ENCODE measurements at places on chromosomes 12 and 14.

- no peak for DNase-seq
Observed at GRCh38 chr14:75307700-75308379, 29.2 kb downstream of the FOS start.

DNA sequence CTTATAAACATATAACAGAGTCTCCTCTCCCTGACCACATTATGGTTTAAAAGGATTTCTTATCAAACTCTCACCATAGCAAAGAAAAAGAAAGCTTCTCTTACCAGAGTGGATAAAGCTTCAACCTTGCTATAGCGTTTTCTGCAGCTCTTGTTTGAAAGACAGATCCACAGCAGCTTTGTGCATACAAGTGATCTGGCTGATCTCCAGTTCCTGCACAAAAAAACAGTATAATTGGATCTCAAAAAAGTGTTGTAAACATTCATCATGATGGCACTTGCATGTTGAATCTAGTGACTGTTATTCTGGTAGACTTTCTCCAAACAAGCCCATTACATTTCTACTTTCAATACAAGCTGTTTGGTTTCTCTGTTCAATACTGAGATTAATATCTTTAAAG, 178.9 kb upstream of the MGAT4C start:
- no peak for DNase-seq

GRCh38 chr12:101866615-101867373, 10.6 kb upstream of the DRAM1 start:
- DNase-seq, result no peak

DNA sequence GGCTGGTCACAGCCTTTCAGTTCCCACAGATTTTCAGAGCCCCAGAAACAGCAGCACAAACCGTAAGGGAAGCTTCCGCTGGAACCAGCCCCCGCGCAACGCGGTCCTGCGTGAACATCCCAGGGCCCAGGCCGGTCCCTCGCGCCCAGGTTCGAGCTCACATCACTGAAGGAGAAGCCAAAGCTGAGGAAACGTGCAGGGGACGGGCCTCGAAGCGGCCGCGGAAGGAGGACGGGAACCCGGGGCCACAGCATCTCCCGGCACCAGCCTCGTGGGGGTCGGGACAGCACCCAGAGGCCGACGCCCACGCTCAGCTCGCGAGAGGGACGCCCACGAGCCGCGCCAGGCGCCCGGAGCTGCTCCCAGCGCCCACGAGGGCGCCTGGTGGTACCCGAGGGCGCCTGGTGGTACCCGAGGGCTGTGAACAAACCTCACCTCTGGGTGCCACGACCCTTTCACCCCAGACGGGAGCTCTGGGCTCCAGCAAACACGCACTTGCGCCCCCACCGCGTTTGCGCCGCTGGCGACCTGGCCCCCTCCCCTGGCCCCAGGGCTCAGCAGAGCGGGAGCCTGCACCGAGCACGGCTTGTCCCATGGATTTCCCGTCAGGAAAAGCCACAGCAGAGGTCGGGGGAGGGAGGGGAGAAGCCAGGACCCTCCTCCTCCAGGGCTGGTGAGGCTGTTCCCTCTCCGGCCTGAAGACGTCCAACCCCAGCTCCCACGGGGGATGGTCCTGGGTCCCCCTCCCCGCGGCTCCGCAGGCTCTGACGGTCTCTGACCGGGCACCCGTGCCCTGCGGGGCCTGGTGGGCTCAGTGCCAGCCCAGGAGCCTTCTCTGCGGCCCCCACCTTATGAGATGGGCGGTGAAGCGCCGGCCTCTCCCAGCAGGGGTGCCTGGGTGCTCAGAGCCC, 6.9 kb downstream of the LRCOL1 start:
- no peak for DNase-seq

- DNase-seq, result no peak
Observed at GRCh38 chr12:63085120-63085519, 65.9 kb downstream of the AVPR1A start.

GRCh38 chr14:60212503-60213371, 36.3 kb upstream of the PPM1A start:
- no peak for DNase-seq

DNA sequence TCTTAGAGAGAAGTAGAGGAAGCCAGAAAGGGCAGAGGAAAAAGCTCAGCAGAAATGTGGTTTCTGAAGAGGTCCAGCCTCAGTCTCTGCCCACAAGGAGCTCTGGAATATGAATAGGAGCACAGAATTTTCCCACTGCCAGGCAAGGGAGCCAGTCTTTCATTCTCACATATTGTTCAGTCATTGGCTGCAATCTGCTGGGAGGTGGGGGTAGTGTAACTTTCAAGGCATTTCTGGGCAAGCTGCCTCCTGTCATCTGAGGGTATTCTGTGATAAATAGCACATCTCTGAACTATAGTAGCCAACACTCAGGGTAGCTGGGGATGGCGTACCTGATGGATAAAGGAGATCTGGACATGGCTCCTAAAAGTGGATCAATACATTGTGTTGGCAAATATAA, 127.2 kb downstream of the LRRK2 start:
- DNase-seq, result no peak

DNA sequence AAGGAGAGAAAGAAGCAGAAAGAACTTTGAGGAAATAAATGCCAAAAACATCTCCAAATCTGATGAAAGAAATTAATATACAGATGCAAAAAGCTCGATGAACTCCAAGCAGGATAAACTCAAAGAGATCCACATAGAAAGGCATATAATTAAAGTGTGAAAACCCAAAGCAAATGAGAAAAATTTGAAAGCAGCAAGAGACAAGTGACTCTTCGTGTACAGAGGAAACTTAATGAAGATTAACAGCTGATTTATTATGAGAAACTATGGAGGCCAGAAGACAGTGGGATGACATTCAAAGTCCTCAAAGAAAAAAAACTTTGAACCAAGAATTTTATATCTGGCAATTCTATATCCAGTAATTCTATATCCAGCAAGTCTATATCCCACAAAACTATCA, 163.0 kb upstream of the TMCC3 start:
- no peak for DNase-seq

GRCh38 chr12:53122961-53123468, 19.7 kb downstream of the SOAT2 start:
- no peak for DNase-seq

- DNase-seq, result no peak
Observed at GRCh38 chr14:69137843-69138535, 14.9 kb downstream of the DCAF5 start.

GRCh38 chr14:63867933-63868921, 15.4 kb downstream of the SYNE2 start:
- DNase-seq, result no peak

GRCh38 chr14:22812744-22813143, 2.5 kb downstream of the SLC7A7 start:
- DNase-seq, result no peak

GRCh38 chr12:101878243-101878821, 952 bp downstream of the DRAM1 start:
- no peak for DNase-seq

DNA sequence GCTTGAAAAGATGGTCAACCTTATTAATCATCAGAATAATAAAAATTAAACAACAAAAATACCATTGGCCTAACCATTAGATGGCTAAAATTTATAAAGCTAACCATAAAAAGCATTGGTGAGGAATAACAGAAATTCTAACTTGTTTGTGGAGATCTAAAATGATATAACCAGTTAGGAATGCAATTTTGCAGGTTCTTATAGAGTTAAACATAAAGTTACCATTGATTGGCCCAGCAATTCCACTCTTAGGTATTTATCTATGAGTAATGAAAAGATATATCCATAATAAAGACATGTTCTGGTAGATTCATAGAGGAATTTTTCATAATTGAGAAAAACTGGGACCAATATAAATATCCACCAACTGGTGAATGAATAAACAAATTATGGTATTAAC, 1098.6 kb downstream of the FSCB start:
- no peak for DNase-seq

DNA sequence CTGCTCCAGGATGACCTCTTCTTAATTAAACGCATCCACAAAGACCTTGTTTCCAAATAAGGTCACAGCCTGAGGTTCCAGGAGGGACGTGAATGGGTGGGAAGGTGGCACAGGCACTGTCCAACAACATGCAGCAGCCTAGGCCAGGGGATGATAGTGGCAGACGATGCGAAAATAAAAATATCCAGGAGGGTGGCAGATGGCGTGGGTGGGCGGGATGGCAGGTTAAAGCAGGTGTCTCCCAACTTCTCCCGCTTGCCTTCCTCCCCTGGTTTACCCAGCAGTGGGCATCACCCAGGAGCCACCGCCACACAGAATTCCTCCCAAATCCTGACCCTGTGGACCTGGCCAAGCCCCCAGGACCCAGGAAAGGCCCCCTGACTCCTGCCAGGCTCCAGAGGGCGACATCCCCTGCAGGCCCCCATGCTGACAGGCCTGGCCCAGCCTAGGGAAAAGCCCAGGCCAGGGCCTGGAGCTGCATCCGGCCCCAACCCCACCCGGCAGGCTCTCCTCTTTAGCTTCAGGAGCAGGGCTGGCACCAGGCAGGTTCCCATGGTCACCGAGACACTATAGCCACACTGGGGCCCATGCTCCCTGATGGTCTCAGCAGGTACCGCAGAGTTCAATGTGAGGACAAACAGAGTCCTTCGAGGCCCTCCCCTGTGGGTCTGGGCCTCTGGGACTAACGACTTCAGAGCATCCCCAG, 9.7 kb downstream of the NCOR2 start:
- no peak for DNase-seq
